NCI-H1417 (cell line): ENCODE measurements at places on chromosomes 4 and X.

- DNase-seq: no peak
Measured at GRCh38 chr4:142961866-142962265, 115.8 kb upstream of the INPP4B start.

DNA sequence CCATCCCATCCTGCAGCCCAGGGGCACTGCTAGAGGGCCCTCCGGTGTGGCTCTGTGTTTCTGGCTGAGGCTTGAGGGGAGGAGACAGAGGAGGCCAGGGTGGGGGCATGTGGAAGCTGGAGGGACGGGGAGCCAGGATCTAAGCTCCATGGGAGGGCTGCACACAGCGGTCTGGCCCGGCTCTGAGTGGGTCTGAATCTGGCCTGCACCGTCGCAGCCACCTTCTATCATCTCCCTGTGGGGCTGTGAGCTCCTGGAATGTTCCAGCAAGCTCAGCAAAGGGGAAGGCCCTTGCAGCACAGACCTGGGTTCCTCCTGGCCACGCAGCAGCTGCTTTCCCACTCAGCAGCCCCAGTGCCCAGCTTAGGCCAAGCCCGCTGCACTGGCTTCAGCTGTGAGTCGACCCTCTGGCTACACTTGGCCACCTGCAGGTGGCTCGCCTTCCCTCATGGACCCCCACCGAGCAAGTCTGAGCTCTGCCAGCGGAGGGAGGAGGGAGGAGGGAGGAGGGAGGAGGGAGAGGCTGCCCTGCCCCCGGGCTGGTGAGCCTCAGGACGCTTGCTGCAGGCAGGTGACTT is 5.3 kb downstream of the NKX1-1 start:
- DNase-seq: no peak

DNA sequence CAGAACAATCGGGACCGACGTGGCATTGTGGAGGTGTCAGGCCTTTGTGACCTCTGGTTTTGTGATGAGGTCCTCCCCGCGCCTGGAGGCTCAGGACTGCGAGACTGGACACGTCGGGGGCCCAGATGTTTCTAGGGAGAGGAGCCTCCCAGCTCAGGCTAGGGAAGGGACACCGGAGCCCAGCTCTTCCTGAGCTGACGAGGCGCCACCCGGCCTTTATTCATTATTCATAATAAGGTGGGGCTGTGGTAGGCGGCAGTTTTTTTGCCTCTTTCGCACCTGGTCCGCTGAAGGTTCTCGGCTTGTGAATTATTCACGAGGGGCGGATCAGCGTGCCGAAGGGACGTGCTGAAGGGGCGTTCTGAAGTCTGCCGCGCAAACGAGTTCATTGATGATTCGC is 2.3 kb upstream of the UBA1 start:
- DNase-seq: peak; percentile 79

DNA sequence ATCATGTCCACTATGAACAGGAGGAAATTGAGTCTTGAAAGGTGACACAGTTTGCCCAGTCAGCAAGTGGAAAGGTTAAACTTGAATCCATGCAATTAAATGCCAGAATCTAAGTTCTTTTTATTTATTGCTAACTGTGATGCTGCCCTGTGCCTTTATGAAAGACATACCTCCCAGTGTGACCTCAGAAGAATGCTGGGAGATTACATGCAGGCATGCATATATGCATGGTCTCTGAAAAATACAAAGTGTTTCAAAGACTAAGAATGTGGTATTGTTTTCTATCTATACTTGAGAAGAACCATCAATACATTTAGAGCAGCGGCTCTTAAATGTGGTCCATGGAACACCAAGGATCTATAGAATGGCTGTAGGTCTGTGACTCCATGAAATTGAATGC is 45.6 kb downstream of the CCDC149 start:
- no peak for DNase-seq

- DNase-seq: peak; percentile 26
Measured at GRCh38 chr4:114399105-114399504, 199.5 kb upstream of the UGT8 start.
